ENCODE measurements at places on chromosomes 12 and 14. TPM values are rescaled to one million over a fixed set of nuclear protein-coding genes. Genes with fewer than 3 reads are reported as not detected.

- no peak for DNase-seq
Observed at GRCh38 chr14:87260460-87260859, 732.5 kb downstream of the GALC start.

Gene RNF212B
- not detected for total RNA-seq

Gene TROAP
- total RNA-seq = 11.3 TPM

Gene TAS2R20
- total RNA-seq = 1.9 TPM

DNA sequence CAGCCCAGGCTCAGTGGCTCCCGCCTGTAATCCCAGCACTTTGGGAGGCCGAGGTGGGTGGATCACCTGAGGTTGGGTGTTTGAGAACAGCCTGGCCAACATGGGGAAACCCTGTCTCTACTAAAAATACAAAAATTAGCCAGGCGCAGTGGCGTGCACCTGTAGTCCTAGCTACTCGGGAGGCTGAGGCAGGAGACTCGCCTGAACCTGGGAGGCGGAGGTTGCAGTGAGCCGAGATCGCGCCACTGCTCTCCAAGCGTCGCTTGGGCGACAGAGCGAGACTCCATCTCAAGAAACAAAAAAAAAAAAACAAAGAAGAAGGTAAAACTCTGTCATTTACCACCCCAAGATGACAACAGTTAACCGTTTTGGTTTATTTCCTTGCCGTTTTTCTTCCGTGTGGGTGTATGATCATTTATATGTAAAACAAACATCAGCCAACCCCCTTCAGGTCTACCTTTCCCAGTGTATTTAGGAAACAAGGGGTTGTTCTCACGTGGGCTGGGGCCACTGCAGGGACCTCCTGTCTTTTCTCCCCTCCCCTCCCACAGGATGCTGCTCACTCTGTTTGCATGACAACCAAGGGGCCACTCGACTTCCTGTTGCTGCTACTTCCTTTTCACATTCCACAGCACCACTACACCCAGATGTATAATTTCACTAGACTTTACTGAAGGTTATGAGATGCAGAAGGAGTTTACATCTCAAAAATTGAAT, 13.6 kb downstream of the TTC9 start:
- DNase-seq = no peak

DNA sequence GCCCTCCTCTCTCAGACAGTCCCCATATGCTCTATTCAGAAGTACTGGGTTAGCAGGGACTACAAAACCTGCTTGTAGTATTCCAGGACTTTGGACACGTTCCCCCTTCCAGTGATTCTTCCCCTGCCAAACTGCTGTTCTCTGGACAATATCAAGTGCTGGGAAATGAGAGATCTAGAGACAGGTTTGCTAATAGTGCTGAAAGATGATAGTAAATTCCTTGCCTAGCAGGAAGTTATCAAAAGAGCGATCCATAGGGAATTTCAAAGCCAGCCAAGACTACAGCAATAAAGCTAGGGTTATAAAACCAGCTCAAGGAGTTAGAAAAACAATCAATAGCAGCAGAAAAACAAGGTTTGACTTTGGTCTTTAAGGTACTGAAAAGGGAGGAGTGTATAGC, 15.2 kb downstream of the SLC7A8 start:
- peak; percentile 81 for DNase-seq

Gene ABCD2
- 0.25 TPM for total RNA-seq

Gene MAX
- 69.3 TPM for total RNA-seq

DNA sequence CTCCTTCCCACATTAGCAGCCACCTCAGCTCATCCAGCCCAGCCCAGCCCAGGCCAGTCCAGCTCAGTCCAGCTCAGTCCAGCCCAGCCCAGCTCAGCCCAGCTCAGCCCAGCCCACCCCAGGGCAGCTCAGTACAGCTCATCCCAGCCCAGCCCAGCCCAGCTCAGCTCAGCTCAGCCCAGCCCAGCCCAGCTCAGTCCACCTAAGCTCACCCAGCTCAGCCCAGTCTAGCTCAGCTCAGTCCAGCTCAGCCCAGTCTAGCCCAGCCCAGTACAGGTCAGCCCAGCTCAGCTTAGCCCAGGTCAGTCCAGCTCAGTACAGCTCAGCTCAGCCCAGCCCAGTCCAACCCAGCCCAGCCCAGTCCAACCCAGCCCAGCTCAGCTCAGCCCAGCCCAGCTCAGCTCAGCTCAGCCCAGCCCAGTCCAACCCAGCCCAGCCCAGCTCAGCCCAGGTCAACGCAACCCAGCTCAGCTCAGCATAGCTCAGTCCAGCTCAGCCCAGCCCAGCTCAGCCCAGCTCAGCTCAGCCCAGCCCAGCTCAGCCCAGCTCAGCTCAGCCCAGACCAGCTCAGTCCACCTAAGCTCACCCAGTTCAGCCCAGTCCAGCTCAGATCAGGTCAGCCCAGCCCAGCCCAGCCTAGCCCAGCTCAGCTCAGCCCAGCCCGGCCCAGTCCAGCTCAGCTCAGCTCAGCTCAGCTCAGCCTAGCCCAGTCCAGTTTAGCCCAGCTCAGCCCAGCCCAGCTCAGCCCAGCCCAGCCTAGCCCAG, 63.0 kb downstream of the TMEM121 start:
- no peak for DNase-seq

Gene KRT83
- not detected for total RNA-seq

DNA sequence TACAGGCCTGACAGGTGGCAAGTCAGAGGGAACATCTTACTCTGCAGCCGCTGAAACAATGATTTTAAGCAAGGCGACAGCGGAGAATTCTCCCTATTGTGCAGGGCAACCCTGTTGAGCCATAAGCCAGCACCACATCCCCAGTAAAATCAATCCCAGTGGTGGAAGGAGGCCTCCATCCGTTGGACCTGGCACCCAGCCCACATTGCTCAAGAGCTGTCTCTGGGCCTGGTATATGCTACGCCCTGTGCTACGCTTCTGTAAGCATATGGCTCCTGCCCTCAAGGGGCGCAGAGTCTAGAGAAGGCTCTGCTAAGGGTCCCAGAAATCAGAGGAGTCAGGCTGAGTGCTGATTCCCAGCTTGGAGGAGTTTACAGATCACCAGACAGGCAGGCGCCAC, 265.5 kb downstream of the CACNA1C start:
- peak; percentile 27 for DNase-seq

- DNase-seq = no peak
Observed at GRCh38 chr14:23353433-23353780, 720 bp upstream of the SLC22A17 start.

Gene ITGB7
- total RNA-seq = 0.54 TPM

Gene PMEL
- total RNA-seq = 0.82 TPM

- no peak for DNase-seq
Observed at GRCh38 chr14:25250516-25250915, 200.6 kb upstream of the STXBP6 start.

Gene TAS2R19
- total RNA-seq = 6.3 TPM

GRCh38 chr14:22650960-22651521, 6.9 kb upstream of the OR6J1 start:
- peak; percentile 37 for DNase-seq

DNA sequence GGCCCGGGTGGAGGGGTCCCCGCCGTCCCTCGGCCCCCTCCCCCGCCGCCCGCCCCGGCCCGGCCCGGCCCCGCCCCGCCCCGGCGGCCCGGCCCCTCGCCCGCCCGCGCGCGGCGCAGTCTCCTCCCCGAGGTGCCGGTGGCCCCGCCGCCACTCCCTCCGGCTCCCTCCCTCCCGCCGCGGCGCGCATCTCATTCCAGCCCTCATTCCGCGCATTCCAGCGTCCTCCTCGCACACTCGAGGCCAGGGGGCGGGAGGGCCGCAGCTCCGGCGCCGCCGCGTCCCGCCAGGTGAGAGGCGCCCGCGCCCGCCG, at the start of gene TEAD4:
TEAD4 (plus strand) TSS at position 206 of the 313 bp plus-strand sequence.
- DNase-seq = peak; percentile 74

DNA sequence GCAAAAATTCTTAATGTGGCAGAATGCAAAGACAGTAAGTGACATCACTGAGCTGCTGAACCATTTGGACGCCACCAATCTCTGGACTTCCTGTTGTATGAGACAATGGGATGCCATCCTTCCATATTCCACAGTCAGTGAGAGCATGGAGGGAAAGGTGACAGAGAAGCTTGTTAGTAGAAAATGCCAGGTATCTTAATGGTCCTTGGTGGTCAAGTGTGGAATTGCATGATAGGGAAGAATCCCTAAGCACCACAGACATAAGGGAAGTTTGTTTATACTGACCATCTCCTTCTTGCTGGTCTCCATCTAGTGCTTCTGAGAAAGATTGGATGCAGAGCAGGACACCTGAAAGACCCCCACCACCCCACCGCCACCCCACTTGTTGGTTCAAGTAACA, 1410.0 kb upstream of the TMEM132C start:
- DNase-seq = no peak

DNA sequence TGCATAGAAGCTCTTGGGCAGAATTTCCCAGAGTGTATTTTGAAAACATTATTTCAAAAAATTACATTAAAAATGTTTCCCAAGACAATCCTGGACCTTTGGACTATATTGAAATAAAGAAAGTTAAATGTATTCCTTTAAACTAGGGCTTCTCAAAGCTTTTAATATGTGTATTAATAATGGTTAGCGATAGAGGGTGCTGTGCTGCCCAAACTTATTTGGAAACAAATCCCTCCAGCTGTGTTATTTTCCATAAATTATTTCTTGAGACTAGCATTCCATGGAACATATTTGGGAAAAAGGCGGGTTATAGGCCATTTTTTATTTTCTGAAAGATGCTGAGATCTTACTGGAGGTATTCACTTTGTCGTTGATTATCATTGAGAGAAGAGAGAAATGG, 397.8 kb upstream of the MIS18BP1 start:
- no peak for DNase-seq

GRCh38 chr12:38850461-38850860, 54.9 kb downstream of the CPNE8 start:
- DNase-seq = peak; percentile 15

- no peak for DNase-seq
Observed at GRCh38 chr12:48489012-48489411, 6.7 kb downstream of the C12orf54 start.

All from fibroblast of the aortic adventitia (primary cell).